Stimulated activated CD4-positive, alpha-beta T cell treated with anti-CD3 and anti-CD28 coated beads, TNF-alpha, amount 100 ng/mL, for 1 hour (primary cell): ENCODE measurements at places on chromosomes 6 and 20.

GRCh38 chr6:163616452-163616851, 201.9 kb downstream of the QKI start:
- no peak for DNase-seq

- no peak for DNase-seq
Measured at GRCh38 chr20:51174536-51174935, 151.6 kb upstream of the KCNG1 start.

DNA sequence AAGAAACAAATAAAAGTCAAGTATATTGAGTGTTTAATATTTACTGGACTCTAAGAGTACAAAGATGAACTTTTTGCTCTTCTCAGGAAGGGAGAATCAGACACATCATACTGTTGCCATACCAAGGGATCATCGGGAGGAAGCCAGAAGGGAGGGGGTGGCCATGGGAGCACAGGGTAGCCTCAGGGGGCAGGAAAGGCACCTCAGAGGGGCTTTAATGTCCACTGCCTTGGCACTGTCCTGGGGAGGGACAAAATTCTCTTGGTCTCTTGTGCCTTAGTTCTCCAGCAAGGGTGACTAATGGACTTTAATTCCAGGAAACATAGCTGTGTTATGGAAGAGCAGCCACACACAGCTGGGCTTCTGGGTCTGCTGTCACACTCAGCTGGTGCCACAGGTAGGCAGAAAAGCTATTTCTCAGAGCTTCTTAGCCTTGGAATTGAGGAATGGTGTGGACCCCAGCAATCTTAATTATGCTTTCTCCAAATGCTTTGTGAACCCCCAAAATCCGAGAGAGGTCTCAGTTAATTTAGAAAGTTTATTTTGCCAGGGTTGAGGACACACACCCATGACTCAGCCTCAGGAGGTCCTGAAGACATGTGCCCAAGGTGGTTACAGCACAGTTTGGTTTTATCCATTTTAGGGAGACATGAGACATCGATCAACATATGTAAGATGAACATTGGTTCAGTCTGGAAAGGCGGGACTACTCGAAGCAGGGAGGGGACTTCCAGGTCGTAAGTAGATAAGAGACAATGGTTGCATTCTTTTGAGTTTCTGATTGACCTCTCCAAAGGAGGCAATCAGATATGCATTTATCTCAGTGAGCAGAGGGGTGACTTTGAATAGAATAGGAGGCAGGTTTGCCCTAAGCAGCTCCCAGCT, 53.2 kb downstream of the MRAP2 start:
- no peak for DNase-seq

GRCh38 chr6:68746376-68746775, 111.3 kb downstream of the ADGRB3 start:
- no peak for DNase-seq
